ENCODE measurements at places on chromosomes 3 and 15.

GRCh38 chr3:131501949-131502348, 822 bp downstream of the MRPL3 start:
- DNase-seq: no peak

DNA sequence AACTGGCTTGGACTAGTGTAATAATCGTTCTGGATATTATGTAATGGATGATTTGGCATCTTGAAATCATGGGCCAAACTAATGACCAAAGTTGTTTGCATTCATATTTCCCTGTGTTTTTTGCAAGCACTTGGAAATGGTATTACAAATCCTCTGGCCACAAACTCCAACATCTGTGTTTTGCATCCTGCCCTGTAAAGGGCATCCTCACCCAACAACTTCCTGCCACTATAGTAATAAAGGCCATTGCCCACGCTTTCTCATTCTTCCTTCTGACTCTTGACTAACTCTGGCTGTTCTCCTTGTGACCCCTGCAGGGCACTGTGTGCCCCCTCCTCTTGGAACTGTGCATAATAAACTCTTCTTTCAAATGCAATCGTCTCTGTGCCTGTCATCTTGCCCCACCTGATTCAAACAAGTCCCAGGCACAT, 25.4 kb upstream of the PSMD6 start:
- no peak for DNase-seq

GRCh38 chr3:159616234-159616825, 372.3 kb upstream of the IL12A start:
- DNase-seq: no peak

- DNase-seq: no peak
Observed at GRCh38 chr3:140943781-140944552, 2.3 kb downstream of the SLC25A36 start.

DNA sequence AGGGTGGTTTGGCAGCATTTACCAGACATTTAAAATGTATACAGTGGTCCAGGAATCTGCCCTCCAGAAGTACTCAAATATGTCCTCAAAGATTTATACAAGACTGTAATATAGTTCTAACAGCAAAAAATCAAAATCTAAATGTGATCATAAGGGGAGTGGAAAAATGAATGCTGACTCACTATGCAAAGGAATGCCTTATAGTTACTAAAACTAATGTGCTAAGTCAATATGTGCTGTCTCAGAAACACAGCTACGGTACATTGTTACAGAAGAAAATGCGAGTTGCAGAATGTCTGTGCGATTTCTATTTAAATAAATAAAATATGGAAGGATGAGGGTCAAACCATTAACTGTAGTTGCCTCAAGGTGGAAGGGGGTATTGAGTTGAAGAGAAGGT, 230.1 kb upstream of the UBE2E1 start:
- no peak for DNase-seq

- no peak for DNase-seq
Observed at GRCh38 chr15:95816591-95816990, 513.9 kb upstream of the NR2F2 start.

DNA sequence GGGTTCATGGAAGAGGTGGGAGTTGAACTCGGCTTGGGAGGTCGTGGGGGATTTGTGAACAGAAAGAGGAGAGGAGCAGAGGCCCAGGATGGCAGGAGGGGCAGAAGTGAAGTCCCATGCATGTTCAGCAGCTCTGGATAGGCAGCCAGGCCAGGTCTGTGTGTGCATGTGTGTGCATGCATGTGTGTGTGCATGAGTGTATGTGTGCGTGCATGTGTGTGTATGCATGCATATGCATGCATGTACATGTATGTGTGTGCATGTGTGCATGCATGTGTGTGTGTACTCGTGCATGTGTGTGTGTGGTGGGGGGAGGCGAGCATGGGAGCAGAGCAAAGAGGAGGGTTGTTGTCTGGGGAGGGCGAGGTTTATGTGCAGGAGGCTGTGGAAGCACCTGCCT, 178.4 kb downstream of the RPLP1 start:
- DNase-seq: no peak

DNA sequence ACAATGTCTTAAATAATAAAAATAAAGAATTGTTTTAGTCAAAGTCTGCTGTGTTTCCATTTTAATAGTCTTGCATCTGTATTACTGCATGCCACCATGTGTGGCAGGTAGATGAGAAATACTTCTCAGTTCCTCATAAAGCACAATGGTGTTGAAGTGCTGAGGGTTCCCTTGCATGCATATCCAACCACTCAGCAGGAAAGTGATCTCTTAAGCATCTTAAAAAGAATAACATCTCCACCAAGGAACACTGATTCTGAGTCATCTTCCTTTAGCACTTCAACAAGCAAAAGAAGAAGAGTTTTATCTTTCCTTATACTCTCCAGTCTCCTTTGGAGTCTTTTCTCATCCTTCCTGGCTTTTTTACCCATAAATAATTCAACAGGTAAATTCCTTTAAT, 602.0 kb downstream of the TBL1XR1 start:
- no peak for DNase-seq

- no peak for DNase-seq
Observed at GRCh38 chr3:66010739-66011655, 27.7 kb downstream of the MAGI1 start.
